BJ (cell line): ENCODE measurements at places on chromosomes 2 and 18. TPM values are rescaled to one million over a fixed set of nuclear protein-coding genes. Genes with fewer than 3 reads are reported as not detected.
A peak's percentile ranks its signal among the peaks of the same experiment; 100 is the strongest.

The RNF125 gene
- polyA plus RNA-seq: 0.07 and 0.12 TPM in 2 replicates

The MAPRE3 gene
- polyA plus RNA-seq: 12.0 and 15.3 TPM in 2 replicates

The RAX gene
- not detected in 2 replicates for polyA plus RNA-seq

The LRATD1 gene
- 0.11 and 0.21 TPM in 2 replicates for polyA plus RNA-seq

The NDUFV2 gene
- 70.0 and 124 TPM in 2 replicates for polyA plus RNA-seq

The PELI1 gene
- 2.0 and 4.0 TPM in 2 replicates for polyA plus RNA-seq

The CDC42EP3 gene
- 191 and 197 TPM in 2 replicates for polyA plus RNA-seq

The NT5DC4 gene
- not detected in 2 replicates for polyA plus RNA-seq

DNA sequence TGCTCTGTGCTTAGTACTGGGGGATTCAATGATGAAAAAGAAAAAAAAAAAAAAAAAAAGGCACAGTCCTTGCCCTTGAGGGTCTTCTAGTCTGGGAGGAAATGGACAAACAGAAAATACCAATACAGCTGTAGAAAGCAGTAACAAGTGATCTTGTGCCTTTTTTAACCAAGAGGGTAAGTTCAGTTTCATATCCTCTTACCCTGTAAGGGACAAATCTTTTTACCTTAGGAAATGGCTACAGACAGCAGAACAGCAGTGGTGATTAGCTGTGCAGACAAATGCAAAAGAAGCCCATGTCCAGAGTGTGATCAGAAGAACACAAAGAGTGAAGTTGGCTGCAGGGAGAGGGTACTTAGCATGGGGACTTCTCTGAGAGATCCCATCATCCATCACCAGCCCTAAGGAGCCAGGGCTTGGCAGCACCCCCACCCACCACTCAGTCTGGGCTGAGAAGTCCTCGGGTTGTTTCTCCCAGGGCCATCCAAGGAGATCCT is 102.9 kb downstream of the ALPK2 start:
- DNase-seq: no peak

DNA sequence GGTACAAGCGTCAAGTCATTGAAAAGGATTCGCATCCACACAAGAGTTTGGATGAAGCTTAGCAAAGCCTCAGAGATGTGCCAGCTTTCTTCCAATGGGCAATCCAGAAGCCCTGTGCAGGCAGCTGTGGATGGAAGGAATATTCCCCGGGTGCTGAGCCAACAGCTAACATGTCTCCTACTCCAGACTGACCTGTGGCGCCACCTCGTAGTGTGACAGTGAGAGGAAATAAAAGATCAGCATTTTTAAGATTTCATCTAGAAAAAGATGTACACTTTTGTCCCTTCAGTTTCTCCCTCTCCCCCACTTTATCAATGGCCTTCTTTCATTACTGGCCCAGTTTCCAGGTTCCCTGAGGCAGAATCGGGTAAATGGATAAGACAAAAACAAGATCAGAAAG is 48.9 kb upstream of the SPATS2L start:
- no peak for DNase-seq

- DNase-seq: no peak
Observed at GRCh38 chr2:33670392-33670937, 71.4 kb upstream of the FAM98A start.

DNA sequence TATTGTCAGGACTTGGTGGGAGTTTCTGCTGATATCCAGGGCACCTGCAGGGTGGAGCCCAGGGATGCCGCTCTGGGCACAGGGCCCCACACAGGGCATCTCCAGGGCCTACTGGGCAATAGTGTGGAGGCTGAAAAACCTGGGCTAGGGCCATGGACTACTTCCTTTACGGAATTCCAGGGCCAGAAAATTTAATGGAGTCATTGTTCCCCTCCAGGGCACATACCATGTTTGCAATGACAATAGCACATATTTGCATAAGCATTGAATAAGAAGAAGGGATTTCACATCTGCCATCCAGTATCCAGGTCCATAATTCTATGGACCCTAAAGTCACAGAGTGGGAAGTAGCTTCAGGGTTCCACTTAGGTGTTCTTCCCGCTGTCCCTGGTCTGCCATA is 103.8 kb upstream of the TPO start:
- no peak for DNase-seq

DNA sequence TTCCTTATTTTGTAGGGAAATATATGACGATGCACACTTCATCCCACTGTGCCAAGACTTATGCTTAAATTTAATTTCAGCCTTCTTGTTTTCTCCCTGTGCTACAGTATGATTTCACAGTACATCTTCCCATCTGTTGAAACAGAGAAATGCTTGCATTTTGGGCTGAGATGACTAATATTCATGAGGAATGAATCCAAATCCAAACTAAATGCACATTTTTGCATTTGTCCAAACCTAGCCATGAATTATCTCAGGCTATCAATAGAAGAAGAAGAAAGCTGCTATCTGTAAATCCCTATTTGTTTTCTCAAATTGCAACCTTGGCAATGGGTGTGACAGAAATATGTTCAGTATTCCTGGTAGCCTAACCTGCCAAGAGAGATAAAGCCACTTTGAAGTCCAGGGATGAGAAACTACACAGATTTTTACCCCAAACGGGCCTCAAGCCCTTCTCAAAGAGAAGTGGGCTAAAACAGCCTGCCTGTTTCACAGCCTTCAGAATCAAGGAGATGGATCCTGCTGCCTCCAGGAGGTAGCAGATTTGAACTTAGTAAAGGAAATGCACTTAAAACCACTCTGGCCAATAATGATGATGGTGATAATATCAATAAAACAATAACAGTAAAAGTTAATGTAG is 306.9 kb upstream of the NT5C1B start:
- DNase-seq: peak; percentile 14

- no peak for DNase-seq
Observed at GRCh38 chr18:13175266-13175665, 43.3 kb upstream of the LDLRAD4 start.

GRCh38 chr18:42112657-42113420 is 157.8 kb downstream of the PIK3C3 start:
- DNase-seq: no peak

GRCh38 chr18:58842978-58843687 is 21.5 kb upstream of the ZNF532 start:
- DNase-seq: no peak

GRCh38 chr2:30684996-30685395 is 122.2 kb downstream of the CAPN13 start:
- DNase-seq: no peak

GRCh38 chr2:204753841-204754240 is 208.6 kb downstream of the PARD3B start:
- no peak for DNase-seq
